ENCODE measurements at places on chromosomes 16 and 17. TPM values are rescaled to one million over a fixed set of nuclear protein-coding genes. Genes with fewer than 3 reads are reported as not detected.
A peak's percentile ranks its signal among the peaks of the same experiment; 100 is the strongest.

- DNase-seq: no peak
These were observed 20.3 kb downstream of the TRARG1 start for GRCh38 chr17:1299552-1300370.

DNA sequence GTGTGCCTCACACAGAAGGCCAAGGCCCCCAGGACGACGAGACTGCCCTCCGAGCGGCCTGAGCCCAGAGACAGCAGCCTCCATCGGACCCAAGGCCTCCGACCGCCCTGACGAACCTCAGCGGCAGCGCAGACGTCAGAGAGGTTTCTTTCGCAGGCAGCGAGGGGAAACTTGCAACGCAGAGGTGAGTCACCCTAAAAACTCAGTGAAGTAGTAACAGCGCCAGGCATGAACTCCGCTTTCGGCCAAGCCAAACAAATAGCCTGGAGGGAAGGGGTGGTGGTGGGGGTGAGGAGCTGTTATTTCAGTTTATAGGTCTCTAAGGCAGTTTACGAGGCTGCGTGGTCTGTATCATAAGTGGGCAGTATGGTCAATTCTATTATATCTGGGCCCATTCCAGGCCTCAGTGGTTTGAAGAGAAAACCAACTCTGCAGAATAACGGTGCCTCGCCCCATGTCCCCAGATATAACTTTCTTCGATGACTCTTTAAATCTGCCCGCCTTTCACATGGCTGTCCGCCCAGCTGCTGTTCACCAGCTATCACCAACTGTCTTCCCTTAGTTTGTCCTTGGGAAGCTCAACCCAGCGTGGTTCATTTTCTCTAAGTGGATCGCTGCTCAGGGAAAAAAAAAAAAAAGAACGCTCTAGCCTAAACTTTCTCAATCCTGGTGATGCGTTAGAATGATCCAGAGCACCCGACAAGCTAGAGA is 43.5 kb upstream of the FOXF1 start:
- no peak for DNase-seq

GRCh38 chr16:85724126-85724879 is 26.6 kb downstream of the C16orf74 start:
- DNase-seq: no peak

DNA sequence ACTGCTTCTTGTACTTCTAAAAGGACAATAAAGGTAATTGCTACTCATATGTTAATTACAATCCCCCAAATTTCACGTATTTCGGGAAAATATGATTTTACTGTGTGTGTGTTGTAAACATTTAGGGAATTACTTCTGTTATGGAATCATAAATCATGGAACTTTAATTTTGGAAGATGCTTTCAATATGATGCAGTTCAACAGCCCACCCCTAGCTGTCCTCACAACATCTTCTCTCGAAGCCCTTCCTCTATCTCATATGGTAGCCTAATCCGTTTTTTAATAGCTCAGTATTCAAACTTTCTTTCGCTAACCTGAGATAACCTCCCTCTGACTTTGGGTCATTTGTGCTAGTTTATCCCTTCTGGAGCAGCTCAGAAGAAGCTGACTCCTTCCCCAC is 78.4 kb downstream of the ANKFN1 start:
- DNase-seq: no peak

DNA sequence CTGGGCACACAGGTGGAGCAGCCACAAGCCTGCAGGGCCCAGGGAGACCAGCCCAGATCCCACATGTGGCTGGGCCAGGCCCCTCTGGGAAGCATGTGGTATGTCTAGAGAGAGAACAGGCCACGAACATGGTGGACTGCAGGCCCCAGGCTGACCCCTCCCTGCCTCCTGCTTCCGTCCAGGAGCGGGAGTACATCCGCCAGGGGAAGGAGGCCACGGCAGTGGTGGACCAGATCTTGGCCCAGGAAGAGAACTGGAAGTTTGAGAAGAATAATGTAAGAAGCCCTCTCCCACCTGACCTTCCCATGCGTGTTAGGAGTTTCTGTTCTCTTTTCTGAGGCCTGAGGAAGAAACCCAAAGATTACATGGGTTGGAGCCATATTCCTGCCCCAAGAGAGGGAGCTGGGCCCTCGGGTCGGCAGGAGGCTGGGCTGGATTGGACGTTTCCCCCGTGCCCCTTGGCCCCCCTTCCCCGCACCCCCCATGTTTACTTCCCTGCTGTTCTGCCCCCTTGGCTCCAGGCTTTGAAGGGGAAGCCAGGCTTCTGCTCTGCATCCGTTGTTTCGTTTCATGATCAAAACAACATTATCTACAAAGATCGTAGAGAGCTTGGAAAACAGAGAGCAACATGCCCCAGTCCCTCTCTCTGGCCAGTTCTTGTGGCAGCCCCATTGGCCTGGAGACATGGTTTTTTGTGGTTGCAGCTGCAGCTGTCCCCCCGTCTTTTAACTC is 5.7 kb upstream of the TCAP start:
- no peak for DNase-seq

- DNase-seq: peak; percentile 47
These were observed 231.9 kb downstream of the SEC14L1 start for GRCh38 chr17:77372444-77373298.

DNA sequence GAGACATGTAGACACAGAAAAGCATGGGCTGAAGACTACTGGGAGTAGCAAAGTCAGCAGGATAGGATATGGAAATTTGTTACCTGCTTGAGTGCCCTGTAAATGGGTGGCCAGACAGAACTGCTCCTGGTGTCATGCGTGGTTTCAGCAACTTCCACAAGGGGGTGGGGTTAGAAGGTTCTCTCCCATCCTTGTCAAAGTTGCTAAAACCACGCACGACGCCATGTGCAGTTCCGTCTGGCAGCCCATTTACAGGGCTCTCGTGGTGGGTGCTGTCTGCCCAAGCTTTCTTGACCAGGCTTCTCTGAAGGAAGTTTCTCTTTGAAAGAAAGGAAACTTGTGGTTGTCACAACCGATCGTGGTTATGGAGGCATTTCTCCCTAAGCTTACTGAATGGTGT is 6.9 kb upstream of the DBNDD1 start:
- DNase-seq: no peak

GRCh38 chr16:57318240-57318970 is 33.9 kb upstream of the PLLP start:
- no peak for DNase-seq

DNA sequence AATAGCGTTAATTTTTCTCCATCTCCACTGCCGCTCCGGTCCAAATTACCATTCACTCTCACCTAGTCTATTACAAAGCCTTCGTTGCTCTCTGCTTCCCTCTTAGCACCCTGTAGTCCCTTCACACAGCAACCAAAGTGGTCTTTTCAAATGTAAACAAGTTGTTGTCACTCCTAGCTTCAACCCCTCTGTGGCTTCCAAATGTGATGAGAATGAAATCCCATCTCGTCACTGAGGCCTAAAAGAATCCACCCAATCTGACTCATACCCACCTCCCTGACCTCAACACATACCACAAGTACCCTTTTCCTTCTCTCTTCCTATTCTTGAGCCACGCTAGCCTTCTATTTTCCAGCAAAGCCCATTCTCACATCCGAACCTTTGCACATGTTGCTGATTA is 2.2 kb upstream of the PELP1 start:
- no peak for DNase-seq

GRCh38 chr16:23132775-23133463 is 16.3 kb downstream of the USP31 start:
- DNase-seq: no peak

DNA sequence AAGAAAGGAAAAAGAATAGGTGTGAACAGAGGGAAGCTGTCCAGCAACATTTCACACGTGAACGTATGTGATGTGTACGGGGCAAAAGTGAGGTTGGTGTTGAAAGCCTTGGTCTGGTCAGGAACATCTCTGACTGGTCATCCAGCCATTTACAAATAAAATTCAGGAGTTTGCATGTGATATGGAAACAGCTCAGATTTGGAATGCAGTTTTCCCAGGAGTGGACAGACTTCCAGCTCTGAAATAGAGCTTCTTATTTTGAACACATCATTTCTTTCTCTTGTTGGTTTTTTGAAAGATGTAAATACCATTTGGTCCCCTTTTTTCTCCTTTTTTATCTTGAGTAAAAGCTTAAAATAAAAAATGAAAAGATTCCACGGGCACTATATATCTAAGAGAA is 566.2 kb upstream of the ZFHX3 start:
- DNase-seq: no peak

- no peak for DNase-seq
These were observed 9.3 kb upstream of the METRNL start for GRCh38 chr17:83069931-83070742.

GRCh38 chr17:28443901-28444638 is 29.4 kb upstream of the SLC13A2 start:
- DNase-seq: no peak

DNA sequence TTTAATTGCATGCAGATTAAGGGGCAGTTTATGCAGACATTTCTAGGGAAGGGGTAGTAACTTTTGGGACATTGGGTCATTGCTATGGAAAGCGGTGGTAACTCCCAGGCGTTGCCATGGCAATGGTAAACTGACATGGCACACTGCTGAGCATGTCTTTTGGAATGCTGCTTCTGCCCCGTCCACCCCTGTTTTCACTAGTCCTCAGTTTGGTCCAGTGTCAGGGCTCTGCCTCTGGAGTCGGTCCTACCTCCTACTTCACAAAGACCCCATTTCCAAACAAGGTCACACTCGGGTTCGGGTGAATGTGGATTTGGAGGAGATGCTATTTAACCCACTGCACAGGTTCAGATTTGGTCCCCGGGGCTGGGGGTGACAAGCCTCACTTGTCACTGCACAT is 2.9 kb downstream of the IL34 start:
- DNase-seq: no peak

GRCh38 chr17:40659911-40660310 is 5.1 kb downstream of the KRT222 start:
- no peak for DNase-seq

- DNase-seq: no peak
These were observed 18.7 kb upstream of the MEIOB start for GRCh38 chr16:1890708-1891050.

GRCh38 chr17:55748841-55749240 is 2.0 kb upstream of the PCTP start:
- DNase-seq: no peak

- DNase-seq: no peak
These were observed 163.5 kb upstream of the DYNLRB2 start for GRCh38 chr16:80377096-80377956.

DNA sequence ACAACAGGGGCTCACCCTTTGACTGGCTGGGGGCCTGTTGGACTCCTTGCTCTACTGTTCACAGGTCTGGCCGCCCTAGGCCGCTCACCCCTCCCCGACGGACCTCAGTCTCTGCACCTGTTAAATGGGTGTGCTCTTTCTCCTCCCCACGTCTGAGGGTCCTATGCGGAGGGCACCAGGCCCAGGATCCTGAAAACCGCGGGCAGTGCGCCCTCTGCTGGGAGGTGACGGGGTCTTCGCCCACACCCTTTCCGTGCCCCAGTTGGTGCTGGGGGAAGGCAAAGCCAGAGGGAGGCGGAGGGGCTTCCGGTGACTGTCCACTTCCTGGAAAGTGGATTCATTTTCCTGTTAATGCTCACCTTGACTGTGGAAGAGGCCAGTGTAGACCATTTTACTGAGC is 1010.9 kb downstream of the KCNJ18 start:
- no peak for DNase-seq

- no peak for DNase-seq
These were observed 1.2 kb downstream of the OTOA start for GRCh38 chr16:21664801-21665492.

DNA sequence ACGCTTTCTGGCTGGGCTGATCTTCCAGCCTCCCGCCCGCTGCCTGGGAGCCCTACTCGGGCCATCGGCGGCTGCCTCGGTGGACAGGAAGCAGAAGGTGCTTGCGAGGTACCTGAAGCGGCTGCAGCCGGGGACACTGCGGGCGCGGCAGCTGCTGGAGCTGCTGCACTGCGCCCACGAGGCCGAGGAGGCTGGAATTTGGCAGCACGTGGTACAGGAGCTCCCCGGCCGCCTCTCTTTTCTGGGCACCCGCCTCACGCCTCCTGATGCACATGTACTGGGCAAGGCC is 30.7 kb downstream of the CIITA start:
- no peak for DNase-seq

DNA sequence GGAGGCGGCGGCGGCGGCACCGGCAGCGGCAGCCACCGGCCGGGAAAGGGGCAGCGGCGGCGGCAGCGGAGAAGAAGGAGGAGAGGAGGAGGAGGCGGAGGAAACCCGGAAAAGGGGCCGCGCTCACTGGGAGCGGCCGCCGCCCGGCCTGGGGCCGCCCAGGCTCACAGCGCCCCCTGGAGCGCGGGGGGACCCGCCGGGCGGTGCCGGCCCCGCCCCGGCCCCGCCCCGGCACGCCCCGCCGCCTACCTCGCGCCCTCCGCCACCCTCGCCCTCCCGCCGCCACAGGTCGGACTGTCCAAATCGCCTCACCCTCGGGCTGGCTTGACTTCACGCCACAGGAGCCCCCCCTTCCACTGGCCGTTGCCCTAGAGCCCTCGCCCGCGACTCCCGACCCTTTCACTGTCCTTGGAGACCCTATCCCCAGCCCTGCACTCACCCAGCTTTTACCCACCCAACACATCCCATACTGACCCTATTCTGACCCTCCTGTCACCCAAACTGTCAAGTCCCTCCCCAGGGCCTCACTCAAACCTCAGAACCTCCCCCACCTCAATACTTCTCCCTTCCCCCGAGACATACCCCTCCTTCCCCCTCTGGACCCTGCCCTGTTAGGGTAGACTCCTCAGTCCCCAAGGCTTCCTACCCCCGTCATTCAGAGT is at the start of gene CSNK2A2:
CSNK2A2 (minus strand) TSS at position 85 of the 662 bp plus-strand sequence. CDS start 370 bp downstream, outside the sequence.
- DNase-seq: peak; percentile 51

The KCNH4 gene
- 0.51 TPM for total RNA-seq

The CDYL2 gene
- 42.8 TPM for total RNA-seq

The SNF8 gene
- 71.2 TPM for total RNA-seq

The TRPV2 gene
- total RNA-seq: 7.1 TPM

The HIRIP3 gene
- total RNA-seq: 22.4 TPM

The SOST gene
- not detected for total RNA-seq

The SGCA gene
- total RNA-seq: 13.9 TPM

The SLC35G6 gene
- not detected for total RNA-seq

The EIF5A gene
- 172 TPM for total RNA-seq

The LRRC36 gene
- total RNA-seq: 4.6 TPM

The CLEC19A gene
- 0.23 TPM for total RNA-seq
